ENCODE measurements at places on chromosomes 2 and 18. TPM values are rescaled to one million over a fixed set of nuclear protein-coding genes. Genes with fewer than 3 reads are reported as not detected.

DNA sequence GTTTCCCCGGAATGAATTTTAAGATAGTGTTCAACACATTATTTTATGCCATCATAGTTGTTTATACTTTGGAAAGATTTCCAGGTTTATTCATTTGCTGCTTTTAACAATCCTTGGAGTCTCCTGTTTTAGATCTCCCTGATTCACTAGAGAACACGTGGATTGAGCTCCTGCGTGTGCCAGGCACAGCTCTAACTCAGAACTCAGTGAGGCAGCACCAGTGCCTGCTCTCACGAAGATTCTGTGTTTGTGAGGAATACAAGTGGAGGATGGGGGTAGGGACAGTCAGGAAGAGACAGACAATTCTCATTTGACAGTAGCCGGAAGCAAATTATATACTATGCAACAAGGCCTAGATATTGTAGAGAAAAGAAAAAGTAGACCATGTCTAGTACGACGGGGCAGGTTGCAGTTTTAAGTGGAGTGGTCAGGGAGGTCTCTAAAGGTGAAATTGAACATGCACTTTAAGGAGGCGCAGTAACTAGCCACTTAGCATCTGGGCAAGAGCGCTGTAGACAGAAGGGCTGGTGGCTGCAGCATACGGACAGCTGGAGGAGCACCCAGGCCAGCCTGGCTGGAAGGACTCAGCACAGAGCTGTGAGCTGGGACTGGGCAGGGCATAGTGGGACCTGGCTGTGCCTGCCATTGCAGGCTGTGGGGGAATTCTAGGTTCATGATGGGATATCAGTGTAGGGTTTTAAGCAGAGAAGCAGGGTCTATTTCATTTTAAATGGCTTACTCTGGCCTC is 24.3 kb downstream of the RNF144A start:
- no peak for DNase-seq

GRCh38 chr2:74226648-74227213 is 28.3 kb downstream of the MTHFD2 start:
- DNase-seq: no peak

GRCh38 chr2:62743506-62743905 is 38.0 kb downstream of the EHBP1 start:
- DNase-seq: no peak

- DNase-seq: peak; percentile 9
These were observed 101.9 kb upstream of the RAB12 start for GRCh38 chr18:8507361-8507760.

DNA sequence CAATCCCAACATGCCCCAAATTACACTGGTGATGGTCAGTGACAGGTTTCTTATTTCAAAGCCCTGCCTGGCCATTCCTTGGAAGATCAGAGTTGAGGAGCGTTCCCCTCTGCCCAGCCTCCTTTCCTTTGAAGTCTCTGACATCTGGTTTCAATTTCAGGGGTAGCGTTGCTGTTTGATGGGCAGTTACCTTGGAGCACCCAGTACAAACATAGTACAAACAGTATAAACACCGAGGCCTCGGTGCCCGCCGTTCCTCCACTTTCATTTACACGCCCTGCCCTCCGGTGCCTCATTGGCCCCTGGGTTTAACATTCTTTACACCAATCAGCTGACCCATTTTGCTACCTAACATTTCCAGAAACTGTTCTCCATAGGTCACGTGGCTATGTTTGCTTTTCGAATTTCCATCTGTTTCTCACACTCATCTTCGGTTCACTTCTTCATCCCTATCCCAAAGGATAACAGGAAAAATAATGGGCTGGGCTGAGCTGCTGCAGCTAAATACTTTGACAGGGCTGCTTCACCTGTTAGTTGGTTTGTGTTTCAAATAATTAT is 65.6 kb downstream of the NRP2 start:
- DNase-seq: no peak

- DNase-seq: no peak
These were observed 62.6 kb downstream of the DSEL start for GRCh38 chr18:67453901-67454300.

GRCh38 chr18:31680831-31681568 is 3.4 kb downstream of the B4GALT6 start:
- DNase-seq: peak; percentile 24

DNA sequence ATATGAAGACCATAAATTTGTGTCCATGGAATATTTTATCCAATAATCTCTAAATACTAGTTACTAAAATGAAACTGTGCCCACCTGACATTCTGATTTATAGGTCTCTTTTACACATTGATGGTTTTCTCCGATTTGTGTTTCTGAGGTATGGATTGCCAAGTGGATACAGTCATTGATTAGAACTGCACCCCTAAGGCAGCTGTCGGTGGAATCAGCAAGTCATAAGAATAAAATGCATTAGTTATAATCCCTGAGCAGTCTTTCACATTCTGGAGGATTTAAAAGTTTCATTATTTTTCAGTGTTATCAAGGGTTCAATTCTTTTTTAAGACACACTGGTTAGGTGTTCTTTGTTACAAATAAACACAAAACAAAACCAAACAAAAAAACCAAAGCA is 6.0 kb downstream of the CAVIN2 start:
- DNase-seq: no peak

DNA sequence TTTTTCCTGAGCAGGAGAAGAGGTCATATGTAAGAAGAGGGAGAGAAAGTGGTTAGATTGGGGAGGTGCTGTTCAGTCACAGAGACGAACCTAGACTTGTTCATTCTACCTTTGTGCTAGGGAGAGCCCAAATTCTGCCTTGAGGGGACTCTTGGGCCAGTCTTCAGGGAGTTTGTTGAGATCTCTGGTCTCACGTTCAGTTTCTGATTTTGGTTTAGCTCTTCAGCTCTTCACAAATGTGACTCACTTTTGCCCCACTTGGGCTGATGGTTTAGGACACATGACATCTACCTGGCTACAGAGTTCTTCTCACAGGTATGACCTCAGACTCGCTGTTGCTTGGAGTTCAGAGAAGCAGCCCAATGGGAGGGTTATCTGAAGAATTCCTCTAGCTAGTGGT is 49.2 kb upstream of the DARS1 start:
- DNase-seq: no peak

- DNase-seq: no peak
These were observed 146.9 kb upstream of the TPO start for GRCh38 chr2:1266351-1266750.

The PAX3 gene
- not detected for total RNA-seq

All from Caco-2 (cell line).